Immature natural killer cell (primary cell): ENCODE measurements at places on chromosomes 16 and 17.

- DNase-seq = no peak
These were observed 18.4 kb upstream of the FBF1 start for GRCh38 chr17:75959051-75959838.

- peak; percentile 70 for DNase-seq
These were observed 14.4 kb downstream of the HID1 start for GRCh38 chr17:74957935-74958740.

GRCh38 chr16:1167276-1168107 lies 14.6 kb downstream of the CACNA1H start:
- DNase-seq = no peak

- peak; percentile 53 for DNase-seq
These were observed 5.2 kb downstream of the SLFN11 start for GRCh38 chr17:35368081-35368830.

DNA sequence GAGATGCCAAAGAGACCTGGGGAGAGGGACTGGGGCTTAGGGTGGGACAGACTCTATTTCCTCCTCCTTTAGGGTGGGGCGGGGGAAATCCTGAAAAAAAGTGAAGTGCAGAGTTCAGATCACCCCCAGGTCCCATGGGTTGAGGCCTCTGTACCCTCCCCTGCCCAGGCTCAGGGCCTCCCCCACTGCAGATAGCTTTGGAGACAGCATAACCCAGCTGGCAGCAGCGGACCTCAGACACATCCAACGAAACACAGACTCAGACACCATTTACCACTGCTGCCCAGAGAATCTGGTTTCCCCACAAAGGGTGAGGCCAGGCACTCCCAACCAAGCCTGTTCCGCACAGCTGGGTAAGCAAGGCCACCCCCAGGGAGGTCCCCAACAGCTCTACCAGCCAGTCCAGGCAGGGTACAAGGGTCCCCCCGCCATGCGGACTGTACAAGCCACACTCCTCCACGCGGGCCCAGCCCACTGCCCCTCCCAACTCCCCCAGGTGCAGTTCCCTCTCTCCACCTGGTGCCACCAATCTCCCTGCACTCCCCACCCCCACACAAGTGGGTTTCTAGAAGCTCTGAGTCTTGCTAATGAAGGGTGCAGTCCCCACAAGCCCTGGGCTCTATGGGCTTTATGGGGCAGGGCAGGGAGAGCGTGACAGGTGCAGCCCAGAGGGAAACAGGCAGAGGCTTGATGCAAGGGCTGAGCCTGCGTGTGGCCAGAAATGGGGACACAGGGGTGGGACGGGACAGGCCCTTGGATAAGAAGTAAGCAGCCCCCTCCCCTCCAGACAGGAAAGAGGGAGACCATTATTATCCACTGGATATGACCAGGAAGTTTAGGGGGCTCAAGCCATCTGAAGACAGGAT lies 8.9 kb downstream of the RHBDF2 start:
- peak; percentile 35 for DNase-seq

DNA sequence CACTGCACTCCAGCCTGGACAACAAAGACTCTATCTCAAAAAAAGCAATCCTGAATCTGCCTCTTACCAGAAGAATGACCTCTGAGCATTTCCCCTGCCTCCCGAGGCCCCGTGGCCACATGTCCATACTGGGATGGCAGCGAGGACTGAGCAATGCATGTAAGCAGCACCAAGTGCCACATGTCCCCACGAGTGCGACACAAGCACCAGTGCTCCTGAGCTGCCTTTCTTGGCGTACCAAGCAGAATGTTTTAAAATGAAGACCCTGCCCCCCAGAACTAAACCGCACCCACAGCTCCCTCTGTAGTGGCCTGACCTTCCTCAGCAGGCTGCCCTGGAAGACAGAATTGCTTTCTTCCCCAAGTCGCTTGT lies 373.3 kb downstream of the SLC39A11 start:
- no peak for DNase-seq

DNA sequence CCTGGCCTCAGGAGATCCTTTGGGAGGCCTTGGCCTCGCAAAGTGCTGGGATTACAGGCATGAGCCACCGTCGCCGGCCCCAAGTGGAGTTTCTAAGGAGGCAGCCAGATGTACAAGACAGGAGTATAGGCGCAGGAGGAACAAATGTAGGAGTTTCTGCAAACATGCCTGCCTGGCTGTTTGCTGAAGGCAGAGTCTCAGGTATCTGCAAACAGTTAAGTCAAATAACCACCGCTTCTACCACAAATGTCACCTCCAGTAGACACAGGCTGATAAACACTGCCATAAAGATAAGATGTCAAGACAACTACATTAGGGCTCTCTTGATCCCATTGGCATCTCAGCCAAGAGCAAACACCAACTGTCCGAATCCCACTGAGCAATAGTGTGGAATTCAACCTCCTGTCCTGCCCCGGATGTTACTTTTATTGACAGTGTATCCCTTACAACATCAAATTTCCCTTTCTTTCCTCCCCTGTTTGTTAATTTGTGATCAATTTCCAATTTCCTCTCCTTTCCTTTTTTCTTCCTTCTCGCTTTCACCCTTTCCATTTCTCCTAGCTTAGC lies 5.6 kb upstream of the COG1 start:
- no peak for DNase-seq

DNA sequence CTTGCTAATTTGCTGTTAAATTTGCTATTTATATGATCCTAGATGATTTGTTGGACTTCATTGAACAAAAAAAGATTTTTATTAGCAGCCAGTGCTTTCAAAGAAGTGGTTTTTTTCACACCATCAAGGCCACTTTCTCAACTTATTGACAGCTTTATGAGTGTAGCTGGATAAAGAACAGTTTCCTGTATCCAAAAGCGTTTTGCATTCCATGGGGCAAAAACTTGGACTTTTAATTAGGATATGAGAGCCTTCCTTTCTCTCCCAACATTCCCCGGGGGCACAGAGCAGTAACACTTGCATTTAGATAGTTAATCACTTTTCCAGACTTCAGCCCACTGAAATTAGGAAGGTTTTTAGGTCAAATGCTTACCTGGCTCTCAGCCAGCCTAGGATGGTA lies 177.1 kb upstream of the ELAC2 start:
- DNase-seq = no peak

DNA sequence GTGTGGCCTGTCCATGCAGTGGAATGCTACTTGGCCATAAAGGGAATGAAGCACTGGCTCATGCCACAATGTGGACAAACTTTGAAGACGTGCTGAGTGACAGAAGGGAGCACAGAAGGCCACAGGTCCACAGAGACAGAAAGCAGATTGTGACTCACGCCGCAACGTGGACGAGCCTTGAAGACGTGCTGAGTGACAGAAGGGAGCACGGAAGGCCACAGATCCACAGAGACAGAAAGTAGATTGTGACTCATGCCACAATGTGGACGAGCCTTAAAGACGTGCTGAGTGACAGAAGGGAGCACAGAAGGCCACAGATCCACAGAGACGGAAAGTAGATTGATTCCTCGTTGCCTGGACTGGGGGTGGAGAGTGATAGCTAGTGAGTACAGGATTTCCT lies 19.2 kb downstream of the ZC3H18 start:
- no peak for DNase-seq

GRCh38 chr17:4206962-4207361 lies 56.8 kb downstream of the ANKFY1 start:
- DNase-seq = no peak

DNA sequence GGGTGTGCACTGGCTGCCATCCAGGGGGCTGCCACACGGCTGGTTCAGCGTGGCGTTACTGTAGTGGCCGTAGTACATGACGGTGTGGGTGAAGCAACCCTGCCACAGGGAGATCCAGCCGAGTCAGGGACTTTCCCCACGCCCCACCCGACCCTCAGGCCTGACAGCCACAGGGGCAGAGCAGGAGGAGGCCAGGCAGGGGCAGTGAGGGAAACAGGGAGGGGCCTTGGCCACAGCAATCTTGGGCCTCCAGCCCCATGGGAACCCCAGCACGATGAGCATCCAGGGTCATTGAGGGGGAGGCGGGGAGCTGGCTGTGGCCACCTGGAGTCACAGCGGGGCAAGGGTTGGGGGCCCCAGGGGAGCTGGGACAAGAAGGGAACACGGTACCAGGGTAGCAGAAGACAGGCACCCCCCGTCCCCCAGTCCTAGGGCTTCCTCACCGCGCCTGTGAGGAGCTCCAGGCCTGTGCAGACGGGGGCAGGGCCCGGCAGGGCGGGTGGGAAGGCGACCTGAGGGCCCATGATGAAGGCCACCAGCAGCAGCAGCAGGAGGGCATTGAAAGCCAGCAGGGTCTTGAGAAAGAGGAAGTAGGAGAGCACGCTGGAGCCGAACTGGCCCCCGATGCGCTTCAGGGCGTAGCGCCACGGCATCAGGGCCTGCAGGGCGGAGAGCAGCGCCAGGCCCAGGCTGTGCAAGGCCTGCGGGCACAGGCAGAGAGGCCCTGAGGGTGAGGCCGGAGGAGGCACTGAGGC lies 4.3 kb downstream of the TMC6 start:
- DNase-seq = peak; percentile 34

- no peak for DNase-seq
These were observed 102.3 kb downstream of the KCNJ2 start for GRCh38 chr17:70271672-70272071.

GRCh38 chr17:50550661-50551432 lies 3.9 kb downstream of the SPATA20 start:
- DNase-seq = no peak

- peak; percentile 88 for DNase-seq
These were observed 3.5 kb upstream of the TSPOAP1 start for GRCh38 chr17:58331815-58332777.

DNA sequence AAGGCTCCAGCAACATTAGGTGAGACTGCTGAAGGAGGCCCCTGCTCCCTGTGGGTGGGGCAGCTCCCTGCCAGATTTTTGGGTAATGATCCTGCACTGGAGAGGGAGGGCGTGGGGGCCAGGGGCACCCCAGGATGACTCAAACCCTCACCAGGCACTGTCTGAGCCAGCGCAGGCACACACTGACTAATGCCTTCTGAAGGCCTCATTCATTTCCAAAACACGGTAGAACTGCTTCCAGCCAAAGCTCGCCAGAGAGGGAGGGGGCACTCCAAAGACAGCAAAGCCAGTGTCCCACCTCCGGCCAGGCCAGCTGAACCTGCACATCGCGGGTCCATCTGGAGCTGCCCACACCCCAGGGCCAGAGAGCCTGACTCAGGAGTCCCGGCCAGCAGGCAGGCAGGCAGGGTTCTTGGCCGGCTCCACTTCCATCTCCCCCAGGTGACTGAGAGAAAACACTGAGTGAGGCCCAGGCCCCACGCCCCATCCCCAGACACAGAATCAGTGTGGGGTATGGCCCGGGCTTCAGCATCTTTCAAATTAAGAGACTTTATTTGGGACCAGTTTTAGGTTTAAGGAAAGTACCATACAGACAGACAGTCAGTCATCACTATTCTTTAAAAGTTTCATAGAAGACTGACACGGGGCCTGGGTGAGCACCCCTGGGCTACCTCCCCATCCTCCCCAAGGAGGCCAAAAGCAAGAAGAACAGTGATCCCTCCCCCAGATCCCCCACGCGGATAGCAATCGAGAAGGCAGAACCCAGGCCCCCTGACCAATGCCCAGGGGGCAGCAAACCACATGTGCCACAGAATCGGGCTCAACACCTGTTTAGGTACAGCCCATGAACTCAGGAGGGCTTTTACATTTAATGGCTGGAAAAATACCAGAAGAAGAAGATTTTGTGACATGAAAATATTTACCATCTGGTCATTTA lies 2.3 kb downstream of the PIEZO1 start:
- no peak for DNase-seq

- DNase-seq = no peak
These were observed 6.7 kb downstream of the MT4 start for GRCh38 chr16:56571525-56571924.

- DNase-seq = peak; percentile 92
These were observed 96.3 kb downstream of the RAB11FIP4 start for GRCh38 chr17:31487648-31488263.

DNA sequence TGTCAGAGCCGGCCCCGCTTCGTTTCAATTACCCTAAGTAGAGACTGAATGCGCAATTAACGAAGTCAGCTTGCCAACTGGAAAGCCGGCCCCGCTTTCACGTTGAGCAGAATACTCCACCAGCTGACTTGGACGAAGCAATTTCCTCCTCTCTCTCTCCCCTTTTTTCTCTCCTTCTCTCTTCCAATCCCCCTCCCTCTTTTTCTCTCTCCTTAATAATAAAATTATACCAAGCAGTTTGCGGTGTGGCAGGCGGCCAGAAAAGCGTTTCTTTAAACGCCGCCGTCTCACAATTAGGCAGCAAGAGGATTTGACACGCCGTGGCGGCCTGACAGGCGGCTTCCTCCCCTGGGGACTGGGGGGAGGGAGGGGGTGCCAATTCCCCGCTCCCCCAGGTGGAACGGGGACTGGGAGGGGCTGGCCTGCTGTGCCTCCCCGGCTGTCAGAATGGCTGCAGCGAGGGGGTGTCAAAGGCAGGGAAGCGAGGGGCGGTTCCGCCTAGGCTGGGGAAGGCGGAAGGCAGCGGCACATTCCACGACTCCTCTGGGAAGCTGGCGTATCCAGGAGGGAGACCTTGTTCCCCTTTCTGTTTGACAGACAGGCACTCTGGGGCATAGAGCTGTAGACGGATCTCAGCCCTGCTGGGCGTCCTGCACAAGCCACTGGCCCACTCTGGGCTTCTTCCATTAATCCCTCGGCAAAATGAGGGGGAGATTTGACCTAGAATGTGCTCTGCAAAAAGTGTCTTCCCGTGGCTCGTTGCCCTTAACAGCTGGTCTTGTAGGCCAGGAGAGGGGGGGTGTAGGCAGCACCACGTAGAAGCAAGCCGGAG lies 52.7 kb downstream of the SREBF1 start:
- DNase-seq = peak; percentile 39

DNA sequence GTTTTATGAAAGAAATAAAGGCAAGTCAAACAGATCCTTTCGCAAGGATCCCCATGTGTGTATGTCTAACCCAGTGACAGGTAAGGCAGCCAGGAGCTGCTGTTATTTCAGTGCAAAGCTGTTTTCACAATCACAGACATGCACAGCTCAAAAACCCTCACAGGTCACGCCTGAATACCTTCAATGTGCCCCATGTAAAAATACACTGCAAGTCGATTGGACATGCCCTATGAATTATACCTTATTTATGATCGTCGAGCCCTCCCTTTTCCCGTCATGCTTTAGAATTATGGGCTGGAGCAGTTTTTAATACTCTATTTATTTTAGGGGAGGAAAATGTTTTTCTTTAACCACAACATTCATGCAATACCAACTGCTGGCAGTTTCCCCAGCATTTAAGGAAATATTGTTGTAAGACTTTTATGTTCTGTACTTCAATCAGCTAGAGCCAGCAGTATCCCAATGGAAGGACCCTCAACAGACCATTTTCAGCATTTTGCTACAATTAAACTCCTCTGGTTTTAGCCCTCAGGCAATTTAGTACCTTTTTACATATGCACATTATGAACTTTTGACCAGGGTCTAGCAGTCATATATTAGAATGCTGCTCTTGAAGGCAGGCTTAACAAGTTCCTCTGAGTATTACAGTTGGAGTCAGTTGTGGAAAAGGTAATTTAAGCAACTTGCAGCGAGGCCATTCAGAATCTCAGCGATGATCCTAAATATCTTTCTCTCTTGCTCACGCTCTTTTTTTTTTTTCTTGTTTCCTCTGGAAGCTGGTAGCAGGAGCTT lies 362.2 kb downstream of the WWOX start:
- DNase-seq = no peak

GRCh38 chr17:8223356-8224126 lies 13.2 kb upstream of the AURKB start:
- peak; percentile 42 for DNase-seq

GRCh38 chr16:13779676-13780075 lies 140.3 kb upstream of the ERCC4 start:
- no peak for DNase-seq

- DNase-seq = no peak
These were observed 18.0 kb downstream of the B9D1 start for GRCh38 chr17:19344311-19345066.

GRCh38 chr17:3799181-3799945 lies 1.6 kb downstream of the ITGAE start:
- DNase-seq = no peak

GRCh38 chr16:56312028-56312300 lies 113.4 kb downstream of the AMFR start:
- DNase-seq = no peak
